ENCODE measurements at places on chromosomes 5 and 9.

DNA sequence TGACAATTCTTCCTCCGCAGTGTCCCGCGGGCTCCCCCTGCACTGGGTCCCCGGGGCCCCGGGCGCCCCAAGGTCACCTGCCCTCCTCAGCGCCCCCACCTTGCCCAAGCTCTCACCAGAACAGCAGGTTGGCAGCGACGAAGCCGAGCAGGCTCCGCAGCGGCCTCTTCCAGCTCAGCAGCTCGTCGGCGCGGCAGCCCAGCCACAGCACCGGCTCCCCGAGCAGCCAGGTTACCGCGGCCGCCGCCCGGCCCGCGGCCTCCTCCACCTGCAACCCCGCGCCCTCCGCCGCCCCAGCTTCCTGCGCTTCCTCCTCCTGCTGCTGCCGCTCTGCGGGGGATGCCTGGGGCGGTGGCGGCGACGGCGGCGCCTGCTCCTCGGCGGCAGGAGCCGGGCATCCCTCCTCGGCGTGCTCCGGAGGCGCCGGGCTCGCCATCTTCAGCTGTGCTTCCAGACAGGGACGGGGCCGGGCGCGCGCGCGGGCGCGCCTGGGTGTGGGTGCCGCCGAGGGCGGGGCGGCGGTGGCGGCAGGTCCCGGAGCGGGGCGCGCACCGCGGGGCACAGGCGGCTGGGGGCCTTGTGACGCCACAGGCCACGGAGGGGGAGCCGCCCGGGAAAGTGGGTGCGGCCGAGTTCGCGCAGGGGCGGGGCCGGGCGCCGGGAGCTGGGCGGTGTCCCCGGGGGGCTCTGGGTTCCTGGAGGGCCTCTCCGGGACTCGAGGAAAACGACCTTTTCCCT lies at the start of gene RETREG1:
Gene RETREG1, minus strand, starts transcription at position 462 of the 738 bp plus-strand sequence. Its CDS starts 26 bp downstream, at position 436.
- DNase-seq, result peak; percentile 87

DNA sequence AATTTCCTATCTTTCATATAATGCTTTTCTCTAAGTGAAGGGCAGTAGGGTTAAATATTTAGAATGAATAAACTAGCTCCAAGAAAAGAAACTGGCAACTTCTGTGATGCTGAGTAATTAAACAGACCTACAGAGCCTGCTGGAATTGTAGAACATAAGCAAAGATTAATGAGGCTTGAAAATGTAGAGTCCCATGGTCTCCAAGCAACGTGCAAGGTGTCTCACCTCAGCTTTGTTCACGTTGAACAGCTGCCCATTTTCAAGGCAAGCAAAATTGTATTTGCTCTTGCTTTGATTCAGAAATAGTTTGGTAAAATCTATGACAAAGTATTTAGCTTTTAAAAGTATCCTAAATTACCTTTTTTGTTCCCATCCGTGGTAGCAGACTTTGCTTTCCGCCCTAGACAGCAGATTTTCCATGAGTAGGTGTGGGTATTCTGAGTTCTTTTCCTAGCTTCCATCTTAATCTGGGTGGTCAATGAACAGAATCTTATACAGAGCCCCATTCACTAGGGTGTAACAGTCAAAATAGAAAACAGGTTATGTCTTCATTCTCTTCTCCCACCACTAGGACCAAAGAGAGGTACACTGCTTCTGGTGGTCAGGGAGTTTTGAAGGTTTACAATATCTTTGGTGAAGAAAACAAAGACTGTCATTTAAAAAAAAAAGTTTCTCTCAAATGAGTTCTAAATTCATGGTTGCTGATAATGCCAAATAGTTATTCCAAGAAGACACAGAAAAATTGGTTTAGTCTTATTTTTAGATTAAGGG lies 52.1 kb upstream of the TYRP1 start:
- DNase-seq, result no peak

DNA sequence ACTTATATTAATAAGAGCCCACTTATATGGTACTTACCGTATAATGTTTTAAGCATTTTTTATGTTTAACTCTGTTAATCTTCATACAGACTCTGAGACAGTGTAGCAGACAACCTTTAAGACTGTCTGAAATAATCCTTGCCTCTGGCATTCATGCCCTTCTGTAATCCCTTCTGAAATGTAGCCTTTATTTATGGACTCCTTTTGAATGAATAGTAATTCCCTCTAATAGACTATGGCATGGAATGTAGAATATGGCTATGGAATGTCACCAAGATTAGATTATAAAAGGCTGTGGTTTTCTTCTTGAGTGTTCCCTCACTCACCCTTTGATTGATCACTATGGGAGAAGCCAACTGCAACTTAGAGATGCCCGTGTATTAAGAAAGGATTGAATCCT lies 439.4 kb downstream of the SH3GL2 start:
- DNase-seq, result no peak

- no peak for DNase-seq
These were observed 624.6 kb downstream of the BNC2 start for GRCh38 chr9:16245756-16246440.

- no peak for DNase-seq
These were observed at the start of gene PTGR1 for GRCh38 chr9:111599092-111599954. TSS of gene PTGR1 (minus strand) at chr9:111599647. CDS start at chr9:111597422, 2,225 bp downstream.

DNA sequence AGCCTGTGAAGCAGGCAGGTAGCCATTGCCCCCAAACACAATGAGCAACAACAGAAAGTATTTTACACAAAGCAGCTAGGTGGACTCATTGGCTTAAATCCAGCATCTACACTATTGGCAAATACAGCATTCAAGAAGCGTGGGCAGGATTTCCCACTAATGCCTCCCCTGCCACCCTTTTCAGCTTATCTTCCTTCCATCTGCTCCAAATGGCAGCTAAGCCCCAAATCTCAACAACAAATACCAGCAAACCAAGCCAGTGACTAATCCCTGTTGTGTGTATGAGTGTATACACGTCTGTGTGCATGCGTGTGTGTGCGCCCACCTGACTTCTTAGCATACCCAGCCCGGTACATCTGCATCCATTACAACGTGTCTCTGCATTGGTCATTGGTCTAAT lies 151.2 kb upstream of the WWC1 start:
- no peak for DNase-seq

DNA sequence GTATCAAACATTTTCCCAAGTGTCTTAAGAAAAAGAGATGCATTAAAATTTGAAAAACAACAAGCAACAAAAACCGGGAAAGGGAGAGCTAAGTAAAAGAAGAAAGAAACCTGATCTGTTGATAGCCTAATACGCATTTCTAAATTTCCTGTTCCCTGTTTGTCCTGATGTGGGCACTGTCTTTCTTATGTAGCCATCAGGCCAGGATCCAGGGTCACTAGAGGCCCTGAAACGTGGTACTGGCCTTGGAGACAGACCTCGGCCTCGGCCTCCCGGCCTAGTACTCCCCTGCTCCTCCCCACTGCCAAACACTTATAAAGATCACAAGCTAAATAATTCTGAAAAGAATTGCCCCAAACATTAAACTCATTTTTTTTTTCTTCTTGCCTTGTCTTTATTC lies 547.2 kb downstream of the IRX1 start:
- DNase-seq, result no peak

DNA sequence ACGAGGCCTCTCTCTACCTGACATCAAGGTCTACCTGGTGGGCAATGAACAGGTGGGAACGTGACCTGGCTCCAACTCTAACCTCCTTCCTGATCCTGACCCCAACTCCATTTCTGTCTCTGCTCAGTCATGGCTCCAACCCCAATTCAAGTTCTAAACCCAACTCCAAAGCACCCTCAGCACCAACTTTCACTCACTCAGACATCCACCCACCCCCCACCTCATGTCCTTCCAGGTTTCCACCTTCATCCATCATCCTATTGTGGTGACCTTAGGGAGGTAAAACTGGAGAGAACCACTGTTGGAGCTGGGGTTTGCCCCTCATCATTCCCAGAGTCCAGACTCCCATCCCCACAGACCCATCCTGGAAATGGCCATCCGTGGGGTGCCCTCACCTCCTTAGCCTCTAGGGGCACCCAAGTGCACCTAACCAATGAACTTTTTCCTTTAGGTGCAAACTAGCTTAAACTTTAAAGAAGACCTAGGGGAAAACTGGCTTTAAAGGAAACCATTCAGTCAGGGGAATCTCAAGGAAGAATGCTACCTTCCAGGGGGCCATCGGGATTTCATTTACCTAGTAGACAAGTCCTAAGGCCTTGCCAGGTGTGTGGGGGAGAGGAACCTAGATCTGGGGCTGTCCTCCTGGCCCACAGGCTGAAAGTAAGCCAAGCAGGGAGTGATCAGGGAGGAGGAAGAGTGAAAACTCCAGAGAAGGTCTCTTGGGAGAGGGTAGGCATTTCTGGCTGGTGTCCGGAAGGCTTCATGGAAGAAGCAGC lies 11.3 kb downstream of the RGS14 start:
- no peak for DNase-seq

DNA sequence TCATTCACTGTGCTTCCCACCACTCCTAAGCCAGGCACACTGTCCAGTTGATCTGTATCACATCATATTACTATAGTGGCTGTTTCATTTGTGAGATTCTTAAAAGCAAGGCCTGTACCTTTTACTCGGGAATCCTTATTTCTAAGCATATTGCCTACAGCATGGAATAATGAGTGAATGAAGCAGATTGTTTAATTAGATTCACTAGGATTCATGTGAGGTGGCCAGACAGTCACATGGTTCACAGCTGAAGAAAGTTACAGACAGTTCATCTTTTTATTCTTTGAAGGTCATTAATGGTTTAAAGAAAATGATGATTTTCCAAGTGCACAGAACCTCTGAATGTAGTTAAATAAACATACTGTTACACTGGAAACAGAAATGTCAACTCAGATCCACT lies 24.3 kb upstream of the SEMA6A start:
- no peak for DNase-seq

GRCh38 chr5:81232464-81233079 lies 550 bp upstream of the CKMT2 start:
- DNase-seq, result no peak

GRCh38 chr5:94209774-94210355 lies 408.5 kb downstream of the KIAA0825 start:
- DNase-seq, result no peak

DNA sequence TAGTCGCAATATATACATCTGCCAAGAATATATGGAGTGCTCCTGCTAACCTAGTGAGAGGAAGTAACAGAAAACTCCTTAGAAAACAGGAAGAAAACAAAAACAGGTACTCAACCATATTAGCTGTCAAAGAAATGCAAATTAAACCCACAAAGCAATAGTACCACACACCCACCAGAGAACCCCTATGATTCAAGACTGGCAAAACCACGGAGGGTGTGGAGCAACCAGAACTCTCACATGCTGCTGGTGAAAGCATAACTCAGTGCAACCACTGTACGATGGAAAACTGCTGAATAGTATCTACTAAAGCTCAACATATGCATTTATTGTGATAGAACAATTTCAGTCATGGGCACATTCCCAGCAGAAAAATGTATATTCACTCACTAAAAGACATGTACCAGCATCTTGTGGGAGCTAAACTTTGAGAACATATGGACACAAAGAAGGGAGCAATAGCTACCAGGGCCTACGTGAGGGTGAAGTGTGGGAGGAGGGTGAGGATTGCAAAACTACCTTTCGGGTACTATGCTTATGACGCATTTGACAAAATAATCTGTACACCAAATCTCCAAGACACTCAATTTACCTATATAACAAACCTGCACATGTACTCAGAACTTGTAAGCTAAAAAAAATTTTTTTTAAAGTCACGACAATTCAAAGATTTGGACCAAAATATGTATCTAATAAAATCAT lies 34.0 kb downstream of the PTPN3 start:
- DNase-seq, result no peak

DNA sequence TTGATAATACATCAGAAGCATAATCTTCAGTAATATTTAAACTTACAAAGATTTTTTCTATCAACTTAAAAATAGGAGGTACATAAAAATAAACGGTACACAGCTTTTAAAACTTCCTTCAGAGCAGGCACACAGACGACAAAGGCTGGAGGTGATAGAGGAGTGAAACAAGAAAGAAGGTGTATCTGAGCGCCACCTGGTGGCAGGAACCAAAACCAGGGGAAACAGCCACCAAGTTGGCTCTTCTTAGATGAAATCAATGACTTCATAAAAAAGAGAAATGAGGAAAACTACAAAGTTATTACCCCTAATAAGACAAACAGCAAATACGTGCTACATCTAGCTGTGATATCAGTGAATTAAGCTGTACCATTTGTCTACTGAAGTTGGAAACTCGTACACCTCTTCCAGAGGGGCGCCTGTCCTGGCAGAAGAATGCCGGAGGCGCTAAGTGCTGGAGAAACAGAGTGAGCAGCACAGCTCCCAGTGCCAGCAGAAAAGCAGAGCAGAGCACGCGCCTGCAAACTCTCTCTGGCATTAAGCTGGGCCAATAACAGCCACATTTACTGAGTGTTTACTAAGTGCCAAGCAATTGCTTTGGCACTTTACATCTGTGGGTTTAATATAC lies 85.9 kb downstream of the SETX start:
- peak; percentile 59 for DNase-seq

- no peak for DNase-seq
These were observed 235.2 kb downstream of the NR3C1 start for GRCh38 chr5:143168171-143168741.

DNA sequence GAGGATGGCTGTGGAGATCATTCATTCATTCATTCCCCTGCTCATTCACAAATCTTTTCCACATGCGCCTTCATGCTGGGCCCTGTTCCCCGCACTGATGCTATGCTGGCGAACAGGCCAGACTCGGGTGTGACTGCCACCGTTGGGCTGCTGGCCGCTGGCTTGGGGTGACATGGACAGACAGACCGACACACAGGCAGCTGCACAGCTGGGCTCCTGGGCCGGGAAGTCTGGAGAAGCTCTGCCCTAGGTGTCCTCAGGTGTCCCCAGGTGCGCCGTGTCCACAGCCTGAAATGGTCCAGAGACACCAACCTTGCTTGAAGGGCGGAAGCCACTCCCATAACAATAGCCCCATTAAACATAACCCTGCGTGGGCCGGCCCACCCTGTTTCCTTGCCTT lies 35.0 kb upstream of the BARHL1 start:
- no peak for DNase-seq

GRCh38 chr9:134575901-134576176 lies 65.8 kb upstream of the COL5A1 start:
- DNase-seq, result no peak

GRCh38 chr5:176379881-176380280 lies 8.5 kb downstream of the NOP16 start:
- no peak for DNase-seq

GRCh38 chr5:36492984-36493654 lies 113.3 kb upstream of the SLC1A3 start:
- no peak for DNase-seq

All from CD4-positive, alpha-beta T cell treated with Interleukin-15 for 1 hour (primary cell).